DMS153 (cell line): ENCODE measurements at places on chromosomes 4 and X.

DNA sequence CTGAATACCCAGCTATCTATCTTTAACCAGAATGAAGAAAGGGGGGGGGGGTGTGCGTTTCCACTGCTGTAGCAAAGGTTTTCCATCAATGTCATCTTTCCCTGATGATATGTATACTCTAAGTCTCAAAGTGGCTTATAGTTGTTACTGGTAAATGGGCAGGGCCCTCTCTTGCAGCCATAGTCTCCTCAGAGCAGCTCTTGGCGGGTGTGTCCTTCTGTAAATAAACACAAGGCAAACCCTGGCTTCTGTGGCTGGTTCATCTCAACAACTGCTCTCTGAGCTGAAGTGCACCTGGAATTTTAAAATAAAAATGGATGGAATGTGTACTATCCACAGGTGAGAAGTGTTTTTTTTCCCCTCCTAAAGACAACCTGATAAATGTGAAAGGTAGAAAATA, 57.5 kb upstream of the SCML1 start:
- DNase-seq: no peak

GRCh38 chrX:122119361-122119760, 1064.7 kb upstream of the GRIA3 start:
- no peak for DNase-seq

DNA sequence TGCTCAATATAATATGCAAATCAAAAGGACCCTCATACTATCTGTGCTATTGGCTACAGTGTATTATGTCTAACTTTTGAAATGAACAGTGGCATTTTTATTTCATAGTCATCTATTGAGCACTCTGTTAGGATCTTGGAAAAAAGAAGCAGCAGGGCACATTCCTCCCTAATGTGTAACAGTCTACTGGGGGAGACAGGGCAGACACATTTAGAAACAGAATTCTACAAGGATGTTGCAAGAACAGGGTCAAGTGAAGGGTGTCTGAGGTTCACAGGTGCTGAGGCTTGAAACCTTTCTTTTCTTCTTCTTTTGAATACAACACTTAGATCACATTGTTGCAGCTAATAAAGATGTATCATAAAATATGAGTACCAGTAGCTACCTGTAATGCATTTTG, 129.7 kb upstream of the SLC4A4 start:
- no peak for DNase-seq

- no peak for DNase-seq
Observed at GRCh38 chrX:7346021-7346420, 198.1 kb upstream of the PUDP start.

DNA sequence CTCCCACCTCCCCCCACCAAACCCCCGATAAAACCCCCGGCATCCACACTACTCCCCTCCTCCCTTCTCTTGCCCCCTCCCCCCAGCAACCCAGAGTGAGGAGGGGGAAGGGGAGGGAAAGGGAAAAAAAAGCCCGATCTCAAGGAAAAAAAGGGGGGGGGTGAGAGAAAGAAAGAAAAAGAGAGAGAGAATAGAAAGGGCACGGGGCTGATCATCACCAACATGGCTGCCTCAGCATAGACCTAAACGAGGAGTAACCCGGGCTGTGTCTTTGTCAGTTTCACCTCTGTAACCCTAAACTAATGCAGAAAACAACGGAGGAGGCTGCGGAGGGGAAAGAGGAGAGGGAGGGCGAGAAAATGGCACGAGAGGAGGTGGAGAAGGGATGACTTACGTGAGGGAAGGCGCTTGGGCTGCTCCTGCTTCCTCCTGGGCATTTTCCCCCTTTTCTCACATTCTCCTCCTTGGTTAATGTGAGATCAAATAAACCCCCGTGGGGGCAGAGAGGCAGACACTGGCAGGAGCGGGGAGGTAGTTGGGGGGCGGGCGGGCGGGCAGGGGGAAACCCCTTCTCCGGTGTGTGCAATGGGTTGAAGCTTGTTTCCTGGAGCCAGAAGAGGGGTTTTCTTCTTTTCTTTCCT, 532 bp downstream of the ZNF827 start:
- DNase-seq: no peak

GRCh38 chr4:176571206-176571605, 221.5 kb downstream of the VEGFC start:
- no peak for DNase-seq

- DNase-seq: no peak
Observed at GRCh38 chr4:38241541-38241940, 281.3 kb downstream of the PTTG2 start.

- no peak for DNase-seq
Observed at GRCh38 chrX:53456254-53456653, 22.1 kb upstream of the HSD17B10 start.

GRCh38 chr4:177582992-177583391, 140.8 kb upstream of the AGA start:
- DNase-seq: no peak

DNA sequence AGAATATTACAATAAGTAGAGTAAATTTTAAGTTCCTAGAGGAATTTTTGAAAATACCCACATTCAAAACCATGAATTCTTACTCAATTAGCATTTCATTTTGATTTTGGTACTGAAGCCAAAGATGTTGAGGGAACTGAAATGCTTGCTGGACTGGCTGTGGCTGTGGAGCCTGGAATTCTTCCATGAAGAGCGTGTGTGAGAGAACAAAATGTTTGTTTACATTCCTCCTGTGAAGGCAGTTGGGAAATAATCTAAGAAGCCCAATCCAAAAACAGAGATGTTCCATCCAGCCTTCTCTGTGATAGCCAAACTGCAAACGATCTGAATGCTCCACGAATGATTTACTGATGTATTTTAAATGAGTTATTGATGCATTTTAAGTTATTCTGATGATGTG, 3.8 kb upstream of the ADH1B start:
- DNase-seq: no peak
